ENCODE measurements at places on chromosomes 12 and 14. TPM values are rescaled to one million over a fixed set of nuclear protein-coding genes. Genes with fewer than 3 reads are reported as not detected.
A peak's percentile ranks its signal among the peaks of the same experiment; 100 is the strongest.

Gene ADGRD1
- 1.4 TPM for polyA plus RNA-seq

Gene NGB
- polyA plus RNA-seq, result not detected

Gene TOMM20L
- polyA plus RNA-seq, result not detected

Gene KRT85
- polyA plus RNA-seq, result not detected

Gene MYH7
- 0.34 TPM for polyA plus RNA-seq

Gene FBXL14
- polyA plus RNA-seq, result 5.0 TPM

Gene ACSS3
- polyA plus RNA-seq, result 2.1 TPM

GRCh38 chr12:102964872-102965271, 7.4 kb downstream of the ASCL1 start:
- no peaks in the 10 kb centered on the region for H3K4me1 ChIP-seq
- peak; percentile 12 for DNase-seq
- H3K36me3 ChIP-seq, result no peaks in the 10 kb centered on the region
- no peaks in the 10 kb centered on the region for H3K27me3 ChIP-seq
- no peak overlapping the region for H3K27ac ChIP-seq

DNA sequence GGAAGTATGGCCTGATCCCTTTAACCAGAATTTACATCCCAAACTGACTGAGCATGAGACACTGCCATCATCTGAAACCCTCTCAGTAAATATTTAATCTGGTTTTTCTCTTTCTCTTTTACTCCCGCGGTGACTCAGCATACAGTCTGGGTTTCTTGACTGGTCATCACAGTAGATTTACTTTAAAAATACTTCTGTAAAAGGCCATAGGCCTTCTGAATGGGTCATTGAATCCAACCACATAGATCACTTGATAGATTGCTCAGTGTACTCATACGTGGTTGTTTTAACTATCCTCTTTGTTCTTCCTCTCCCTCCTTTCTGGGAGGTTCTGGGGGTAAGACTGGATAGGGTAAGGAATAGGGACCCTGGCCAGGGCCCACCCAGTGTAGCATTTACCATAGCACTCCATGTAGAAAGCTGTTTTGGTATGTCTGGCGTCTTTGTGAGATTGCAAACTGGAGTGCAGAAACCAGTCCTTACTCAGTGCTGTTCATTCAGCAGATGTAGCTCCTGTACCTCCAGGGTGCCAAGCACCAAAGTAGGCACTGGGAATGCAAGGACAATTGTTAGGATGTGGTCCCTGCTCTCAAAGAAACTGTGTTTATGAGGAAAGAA, 165.7 kb downstream of the SRGAP1 start:
- H3K4me3 ChIP-seq, result no peak overlapping the region
- no peak for DNase-seq
- H3K4me1 ChIP-seq, result no peaks in the 10 kb centered on the region
- H3K36me3 ChIP-seq, result no peaks in the 10 kb centered on the region
- no peak overlapping the region for H3K27ac ChIP-seq

- H3K27ac ChIP-seq, result peak overlapping the region; percentile 94
- H3K4me1 ChIP-seq, result peaks cover 21% of the 10 kb centered on the region
- DNase-seq, result no peak
- no peaks in the 10 kb centered on the region for H3K27me3 ChIP-seq
- H3K36me3 ChIP-seq, result no peaks in the 10 kb centered on the region
- H3K4me3 ChIP-seq, result peak overlapping the region; percentile 84
These were observed 662 bp upstream of the ATP2A2 start for GRCh38 chr12:110280392-110280778.

- H3K27ac ChIP-seq, result no peak overlapping the region
- H3K4me3 ChIP-seq, result no peak overlapping the region
- H3K36me3 ChIP-seq, result peaks cover 21% of the 10 kb centered on the region
- peaks cover 2% of the 10 kb centered on the region for H3K4me1 ChIP-seq
These were observed 198.2 kb upstream of the RGS6 start for GRCh38 chr14:71734076-71734475.

DNA sequence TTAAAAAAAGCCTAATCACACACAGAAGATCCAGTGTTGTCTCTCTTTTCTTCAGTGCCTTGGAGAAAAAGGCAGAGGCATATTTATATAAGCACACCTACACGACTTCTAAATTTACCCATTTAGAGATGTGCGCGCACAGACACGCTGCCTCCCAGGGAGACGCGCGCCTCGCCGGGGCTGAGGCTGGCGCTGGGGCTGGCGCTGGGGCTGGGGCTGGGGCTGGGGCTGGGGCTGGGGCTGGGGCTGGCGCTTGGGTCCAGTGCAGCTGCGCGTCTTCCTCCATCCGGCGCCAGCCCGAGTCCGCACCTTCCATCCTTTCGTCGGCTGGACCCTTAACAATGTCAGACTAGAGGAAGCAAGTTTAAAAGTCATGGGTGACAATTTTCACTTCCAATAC, 118.4 kb upstream of the ARID2 start:
- no peaks in the 10 kb centered on the region for H3K36me3 ChIP-seq
- H3K27ac ChIP-seq, result no peak overlapping the region
- peaks cover 3% of the 10 kb centered on the region for H3K4me1 ChIP-seq
- H3K27me3 ChIP-seq, result no peaks in the 10 kb centered on the region
- no peak for DNase-seq

GRCh38 chr12:94405413-94406116, 54.1 kb downstream of the CEP83 start:
- no peak for DNase-seq
- no peaks in the 10 kb centered on the region for H3K27me3 ChIP-seq
- H3K36me3 ChIP-seq, result no peaks in the 10 kb centered on the region
- no peak overlapping the region for H3K27ac ChIP-seq

Measured in pancreas (tissue), 10 donors.